ENCODE measurements at places on chromosomes 2 and 18. TPM values are rescaled to one million over a fixed set of nuclear protein-coding genes. Genes with fewer than 3 reads are reported as not detected.

DNA sequence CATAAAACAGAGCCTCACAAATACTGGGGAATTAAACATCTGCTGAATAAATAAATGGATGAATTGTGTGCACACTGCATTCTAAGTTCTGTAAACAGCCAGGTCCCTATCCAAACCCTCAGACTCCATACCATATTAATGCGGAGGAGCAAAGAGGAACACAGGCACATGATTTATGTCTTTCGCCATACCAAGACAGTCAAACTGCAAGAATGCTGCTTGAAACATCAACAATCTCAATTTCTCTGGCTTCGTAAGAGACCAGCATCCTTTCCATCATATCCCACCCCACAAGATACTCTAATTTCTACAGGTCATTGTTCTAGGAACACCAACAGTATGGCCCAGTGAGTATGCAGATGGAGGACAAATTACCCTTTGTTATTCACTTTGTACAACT lies 15.0 kb downstream of the KANSL3 start:
- no peak for DNase-seq

GRCh38 chr2:163852616-163853015 lies 116.8 kb upstream of the FIGN start:
- peak; percentile 61 for DNase-seq

- DNase-seq = no peak
Observed at GRCh38 chr18:3319399-3319798, 57.5 kb downstream of the MYL12B start.

GPN1 gene
- 52.0 TPM for total RNA-seq

DNA sequence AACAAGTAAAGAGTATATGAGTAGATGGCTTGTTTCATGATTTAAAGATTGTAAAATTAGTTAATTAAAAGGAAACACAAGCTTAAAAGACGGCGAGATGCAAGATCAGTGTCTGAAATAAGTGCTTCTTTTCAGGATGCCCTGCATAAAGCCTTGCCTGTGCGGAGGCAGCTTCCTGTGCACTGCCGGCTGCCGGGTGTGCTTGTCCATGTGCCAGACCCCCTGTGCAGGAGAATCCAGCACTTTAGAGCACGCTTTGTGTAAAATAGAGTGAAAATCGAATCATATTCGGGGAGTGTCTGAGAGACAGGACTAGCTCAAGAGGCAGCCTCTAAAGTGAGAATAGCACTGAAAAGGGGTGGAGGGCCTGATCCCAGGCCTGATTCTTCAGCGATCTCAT lies 154.7 kb downstream of the CHST9 start:
- no peak for DNase-seq

PPM1B gene
- 13.5 TPM for total RNA-seq

- DNase-seq = no peak
Observed at GRCh38 chr2:15096873-15097272, 464.3 kb downstream of the NBAS start.

INHA gene
- not detected for total RNA-seq

DNA sequence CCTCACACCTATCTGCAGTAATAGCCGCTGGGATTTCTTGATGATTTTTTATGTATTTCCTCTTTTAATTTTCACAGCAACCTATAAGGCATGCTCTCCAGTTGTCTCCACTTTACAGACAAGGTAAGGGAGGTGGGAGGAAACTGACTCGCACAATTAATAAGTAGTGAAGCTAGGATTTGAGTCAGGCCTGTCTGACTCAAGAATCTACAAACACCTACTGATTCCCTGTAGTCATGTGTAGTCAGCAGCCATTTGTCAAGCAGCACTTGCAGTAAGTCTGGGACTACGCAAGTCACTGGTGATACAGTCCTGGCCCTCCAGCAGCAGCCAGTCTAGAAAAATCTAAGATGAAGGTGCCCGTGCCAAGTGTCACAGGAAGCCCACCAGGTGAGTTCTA lies 193.6 kb upstream of the PKDCC start:
- DNase-seq = no peak

DNA sequence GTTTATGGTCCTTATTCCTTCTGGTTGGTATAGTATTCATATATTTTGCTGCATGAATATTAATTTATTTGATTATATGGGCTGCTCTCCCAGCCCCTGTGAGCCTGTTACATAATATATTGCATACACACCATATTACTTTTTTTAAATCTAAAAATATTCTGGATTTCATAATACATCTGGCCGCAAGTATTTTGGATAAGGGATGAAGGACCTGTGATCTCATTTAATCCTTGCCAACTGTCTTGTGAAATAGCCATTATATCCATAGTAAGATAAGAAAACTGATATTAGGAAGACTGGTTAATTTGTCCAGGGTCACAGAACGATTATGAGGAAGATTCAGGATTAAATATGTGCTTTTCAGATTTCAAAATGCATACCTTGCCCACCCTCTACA lies 433.6 kb downstream of the LPIN1 start:
- DNase-seq = no peak

- no peak for DNase-seq
Observed at GRCh38 chr2:228426502-228427216, 245.2 kb upstream of the SPHKAP start.

PPIG gene
- 22.8 TPM for total RNA-seq

SERPINB10 gene
- not detected for total RNA-seq

DNA sequence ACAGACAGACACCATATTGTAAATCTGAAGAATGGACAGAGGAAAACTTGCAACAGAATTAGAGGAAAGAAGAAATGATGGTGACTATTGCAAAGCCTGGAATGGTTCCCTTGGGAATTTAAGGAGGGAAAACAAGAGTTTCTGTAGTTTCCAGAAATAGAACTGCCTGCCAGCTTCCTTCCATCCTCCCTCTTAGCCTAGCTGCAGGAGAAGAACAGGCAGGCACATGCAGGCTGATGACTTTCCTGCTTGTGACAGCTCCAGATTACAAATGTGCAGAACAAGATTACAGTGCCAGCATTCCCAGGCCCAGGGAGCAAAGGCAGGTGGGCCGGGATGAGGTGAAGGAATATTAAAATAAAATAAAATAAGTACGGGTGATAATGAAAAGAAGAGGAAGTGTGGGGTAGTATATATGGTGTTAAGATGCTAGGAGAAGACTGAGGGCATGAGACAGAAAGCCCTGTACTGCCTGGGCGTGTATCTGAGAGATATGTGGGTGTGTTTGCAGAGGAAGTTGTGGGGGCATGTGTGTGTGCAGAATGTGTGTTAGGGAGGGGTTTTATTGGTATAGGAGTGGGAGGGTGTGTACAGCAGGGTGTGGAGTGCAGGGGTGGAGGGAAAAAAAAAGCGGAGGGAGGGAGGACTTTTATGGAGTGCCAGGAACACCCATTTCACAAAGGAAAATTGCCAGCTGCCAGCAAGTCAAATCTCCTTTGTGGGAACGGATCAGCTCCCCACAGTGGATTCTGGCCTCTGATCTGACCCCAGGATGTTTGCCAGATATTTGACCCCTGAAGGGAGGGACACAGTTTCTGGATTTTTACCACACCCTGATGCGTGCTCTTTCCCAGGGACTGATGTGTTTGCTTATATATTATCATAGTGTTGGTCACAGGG lies 43.9 kb upstream of the NEMP2 start:
- peak; percentile 74 for DNase-seq

- no peak for DNase-seq
Observed at GRCh38 chr18:7879717-7880116, 312.6 kb downstream of the PTPRM start.
